Activated naive CD4-positive, alpha-beta T cell (primary cell): ENCODE measurements at places on chromosomes 2 and 18.

DNA sequence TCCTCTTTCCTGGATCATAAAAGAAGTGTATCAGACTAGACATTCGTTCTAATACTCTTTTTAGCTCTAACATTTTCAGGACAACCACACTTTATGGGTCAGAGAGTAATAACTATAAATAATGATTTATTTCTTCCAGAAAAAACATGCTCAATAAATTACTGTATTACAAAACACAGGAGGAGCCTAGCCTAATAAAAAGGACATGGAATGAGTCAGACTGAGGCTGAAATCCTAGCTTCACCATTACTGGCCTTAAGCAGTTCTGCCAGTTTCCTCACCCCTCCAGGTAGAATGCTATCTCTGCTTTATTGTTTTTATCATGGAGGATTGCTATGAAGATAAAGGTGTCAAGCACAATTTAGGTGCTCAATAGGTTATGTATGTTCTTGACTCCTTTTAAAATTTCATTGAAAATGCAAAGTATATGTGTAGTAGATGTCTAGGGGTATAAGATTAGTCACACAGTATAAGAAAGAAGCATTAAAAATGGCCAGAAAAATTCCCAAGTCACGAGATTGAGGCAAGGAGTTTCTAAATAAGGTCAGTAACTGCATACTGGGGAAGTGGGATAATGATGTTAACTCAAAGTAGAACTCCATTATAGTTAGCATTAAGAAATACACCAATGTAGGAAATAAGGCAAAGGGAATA is 105.5 kb upstream of the NEUROD1 start:
- no peak for DNase-seq

- DNase-seq: no peak
Measured at GRCh38 chr2:68216454-68217310, 35.6 kb downstream of the PPP3R1 start.

DNA sequence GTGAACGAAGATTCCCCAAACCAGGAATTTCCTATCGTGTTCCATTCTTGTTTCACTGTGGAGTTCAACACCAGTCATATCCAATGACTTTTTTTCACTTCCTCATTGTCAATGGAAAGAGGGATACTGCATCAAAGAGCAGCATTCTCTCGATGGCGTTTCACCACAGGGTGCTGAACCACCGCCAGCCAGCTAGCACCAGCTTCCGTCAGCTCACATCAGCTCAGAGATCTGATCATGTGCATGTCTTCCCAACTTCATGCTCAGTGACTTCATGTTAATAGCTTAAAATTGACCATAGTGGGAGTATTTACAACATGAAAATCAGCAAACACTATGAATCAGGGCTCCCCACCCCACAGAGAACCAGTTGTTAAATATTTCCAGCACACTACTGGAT is 359.9 kb downstream of the TNS1 start:
- DNase-seq: no peak

- DNase-seq: no peak
Measured at GRCh38 chr2:25701801-25702200, 28.4 kb upstream of the DTNB start.

DNA sequence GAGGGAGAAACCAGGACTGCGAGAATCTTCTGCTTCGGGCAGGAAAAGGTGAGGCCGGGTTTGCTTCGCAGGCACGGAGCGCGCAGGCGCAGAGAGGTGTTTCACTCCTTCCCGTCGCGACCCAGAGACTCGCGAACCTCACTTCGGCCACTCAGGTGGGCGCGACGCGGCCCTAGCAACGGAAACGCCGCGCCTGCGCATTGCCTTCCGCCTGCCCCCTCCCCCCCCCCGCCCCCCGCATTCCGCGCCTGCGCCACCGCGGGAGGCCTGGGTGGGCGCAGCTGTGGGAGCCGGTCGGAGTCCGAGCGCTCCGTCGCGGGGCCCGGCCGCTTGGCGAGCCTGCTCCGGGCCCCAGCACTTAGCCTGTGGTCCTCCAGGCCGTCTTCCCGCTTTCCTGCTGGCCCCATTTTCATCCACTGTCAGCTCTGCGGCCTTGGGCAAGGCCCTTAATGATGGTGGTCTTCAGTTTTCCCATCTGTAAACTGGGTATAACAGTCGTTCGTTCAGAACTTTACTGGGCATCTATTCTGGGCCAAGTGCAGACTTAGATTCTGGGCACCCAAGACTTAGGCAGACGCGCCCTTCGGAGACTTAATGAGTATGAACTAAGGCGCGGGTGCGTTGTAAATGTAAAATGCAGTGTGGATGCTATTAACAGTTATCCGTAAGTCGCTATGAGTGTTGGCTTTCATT is 62.1 kb upstream of the ACKR3 start:
- DNase-seq: peak; percentile 31

GRCh38 chr2:12722447-12723316 is 5.9 kb downstream of the TRIB2 start:
- DNase-seq: no peak

- no peak for DNase-seq
Measured at GRCh38 chr2:191905336-191905735, 58.4 kb upstream of the CAVIN2 start.

DNA sequence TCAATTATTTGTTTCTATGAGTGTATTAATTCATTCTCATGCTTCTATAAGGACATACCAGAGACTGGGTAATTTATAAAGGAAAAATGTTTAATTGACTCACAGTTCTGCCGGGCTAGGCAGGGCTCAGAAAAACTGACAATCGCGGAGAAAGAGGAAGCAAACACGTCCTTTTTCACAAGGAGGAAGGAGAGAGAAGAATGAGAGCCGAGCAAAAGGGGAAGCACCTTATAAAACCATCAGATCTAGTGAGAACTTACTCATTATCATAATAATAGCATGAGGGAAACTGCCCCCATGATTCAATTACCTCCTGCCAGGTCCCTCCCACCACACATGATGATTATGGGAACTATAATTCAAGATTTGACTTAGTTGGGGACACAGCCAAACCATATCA is 294.0 kb downstream of the DSC3 start:
- DNase-seq: no peak

DNA sequence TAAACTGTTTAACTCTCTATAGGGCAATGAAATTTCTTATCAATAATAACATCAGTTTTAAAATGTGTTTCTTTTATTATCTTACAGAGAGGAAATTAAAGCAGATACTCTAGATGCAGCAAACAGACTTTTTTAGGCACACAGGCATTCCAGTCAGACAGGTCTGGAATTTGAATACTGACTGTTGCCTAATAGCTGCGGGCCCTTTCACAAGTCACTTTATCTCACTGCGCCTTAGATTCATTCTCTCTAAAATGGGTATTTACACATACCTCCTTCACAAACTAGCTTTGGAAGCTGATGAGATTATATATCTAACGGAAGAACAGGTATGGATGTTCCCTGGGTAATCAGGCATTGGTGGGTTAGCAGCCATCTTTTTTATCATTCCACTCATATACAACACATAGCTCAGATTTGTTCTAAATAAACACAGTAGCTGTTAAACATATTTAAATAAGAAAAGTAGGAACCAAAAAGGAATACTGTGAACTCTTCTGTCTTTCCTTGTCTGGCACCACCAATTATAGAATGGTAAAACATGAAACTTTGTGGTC is 104.2 kb downstream of the LRP2 start:
- DNase-seq: no peak
